ENCODE measurements at places on chromosomes 1 and 21.

GRCh38 chr1:201630582-201630981 is 91.7 kb downstream of the NAV1 start:
- peak; percentile 62 for DNase-seq

DNA sequence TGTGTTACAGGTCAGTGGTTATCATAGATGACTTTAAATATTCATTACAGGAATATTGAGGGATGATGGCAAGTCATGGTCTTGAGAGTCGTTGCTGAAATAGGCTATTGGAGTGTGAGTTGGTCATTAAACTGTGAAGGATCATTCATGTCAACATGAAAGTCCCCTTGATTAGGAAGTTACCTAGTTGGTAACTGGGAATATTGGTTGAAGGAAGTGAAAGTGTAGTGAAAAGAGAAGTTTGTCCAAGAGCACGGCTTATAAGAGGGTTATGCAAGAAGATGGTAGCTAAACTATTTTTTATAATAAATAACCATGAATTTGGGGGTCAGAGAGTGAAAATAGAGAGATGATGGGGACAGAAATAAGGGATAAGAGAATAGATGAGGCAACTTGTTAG is 16.9 kb downstream of the CRB1 start:
- no peak for DNase-seq

DNA sequence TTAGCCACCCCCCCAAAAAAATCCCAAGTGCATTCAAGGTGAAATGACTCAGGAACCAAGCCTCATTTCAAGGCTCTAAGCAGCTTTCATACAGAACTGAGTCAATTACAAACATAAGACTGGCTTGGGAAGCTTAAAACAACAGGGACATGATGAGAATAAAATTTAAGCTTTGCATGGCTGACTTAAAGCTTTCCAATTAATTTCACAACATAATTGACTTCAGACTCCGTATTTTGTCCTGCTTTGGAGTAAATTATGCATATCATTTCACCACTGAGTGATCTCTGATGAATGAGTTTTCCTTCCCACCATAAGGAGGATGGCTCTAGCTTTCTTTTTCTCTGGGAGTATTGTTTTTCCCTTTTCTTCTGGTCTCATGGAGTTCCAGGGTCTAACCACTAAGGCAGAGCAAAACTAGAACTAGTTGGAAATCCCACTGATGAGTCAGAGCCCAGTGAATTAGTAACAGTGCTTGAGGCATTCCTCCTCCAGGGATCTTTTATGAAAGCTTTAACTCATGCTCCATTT is 72.8 kb downstream of the XCL2 start:
- peak; percentile 95 for DNase-seq

- peak; percentile 23 for DNase-seq
Measured at GRCh38 chr1:219938706-219939105, 10.3 kb upstream of the SLC30A10 start.

DNA sequence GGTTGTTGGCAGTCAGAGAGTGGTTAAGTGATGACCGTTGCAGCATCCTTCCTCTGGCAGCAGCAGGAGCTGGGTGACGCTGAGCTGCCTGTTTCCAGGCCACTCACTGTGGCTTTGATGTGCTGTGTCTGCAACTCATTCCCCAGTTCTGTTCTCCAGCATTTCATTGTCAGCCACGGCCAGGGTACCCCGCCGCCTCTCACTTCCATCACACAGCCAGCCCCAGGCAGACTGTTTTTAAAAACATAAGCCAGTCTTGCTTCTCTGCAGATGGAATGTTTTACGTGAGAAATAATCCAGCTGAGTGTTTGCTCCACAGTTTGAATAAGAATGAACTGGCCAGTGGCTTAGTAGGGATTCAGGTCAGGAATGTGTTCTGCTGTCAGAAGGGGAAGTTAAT is 21.5 kb upstream of the ST6GALNAC3 start:
- peak; percentile 31 for DNase-seq
